Stimulated activated CD8-positive, alpha-beta memory T cell treated with anti-CD3 and anti-CD28 coated beads, Interleukin-7, amount 100 ng/mL, for 1 hour (primary cell): ENCODE measurements at places on chromosomes 6 and 20.

GRCh38 chr6:111724039-111724438 lies 118.4 kb upstream of the TRAF3IP2 start:
- DNase-seq, result no peak

- no peak for DNase-seq
Measured at GRCh38 chr6:39917329-39917728, 16.9 kb downstream of the MOCS1 start.

DNA sequence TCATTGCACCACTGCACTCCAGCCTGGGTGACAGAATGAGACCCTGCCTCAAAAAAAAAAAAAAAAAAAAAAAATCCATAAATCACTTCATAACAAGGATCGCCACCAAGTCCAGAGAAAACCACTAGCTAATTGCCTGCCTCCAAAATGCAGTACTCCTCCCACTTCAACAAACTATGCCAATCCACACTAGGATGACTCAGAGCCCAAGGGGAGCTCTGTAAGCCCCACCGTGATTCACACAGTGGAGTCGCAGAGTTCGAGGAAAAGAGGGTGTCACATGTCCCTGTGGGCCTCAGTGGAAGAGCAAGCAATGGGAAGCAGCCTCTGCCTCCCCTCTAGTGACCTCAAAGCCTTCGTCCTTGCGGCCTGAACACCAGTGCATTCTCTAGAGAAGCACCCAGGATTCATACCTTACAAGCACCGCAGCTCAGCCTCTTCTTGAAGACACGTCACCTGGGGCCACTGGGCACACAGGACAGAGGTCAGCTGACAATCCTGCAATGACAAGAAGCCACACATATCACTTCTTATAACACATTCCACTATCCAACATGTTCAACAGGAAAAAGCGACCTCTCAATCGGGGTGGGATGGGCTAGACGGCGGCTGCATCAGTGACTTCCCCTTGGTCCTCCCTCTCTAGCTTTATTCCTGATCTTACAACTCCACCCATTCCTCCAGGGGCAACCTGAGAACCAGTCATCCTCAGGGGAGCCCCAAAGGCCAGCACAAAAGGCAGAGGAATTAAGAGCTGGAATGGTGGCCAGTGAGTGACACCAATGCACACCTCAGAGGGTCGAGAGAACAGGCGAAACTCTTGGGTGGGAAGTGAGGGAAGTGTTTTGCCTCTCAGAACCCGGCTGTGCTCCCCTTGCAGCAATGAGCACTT lies 8.9 kb downstream of the SNHG17 start:
- DNase-seq, result no peak

- DNase-seq, result no peak
Measured at GRCh38 chr6:129100164-129100563, 217.2 kb downstream of the LAMA2 start.

DNA sequence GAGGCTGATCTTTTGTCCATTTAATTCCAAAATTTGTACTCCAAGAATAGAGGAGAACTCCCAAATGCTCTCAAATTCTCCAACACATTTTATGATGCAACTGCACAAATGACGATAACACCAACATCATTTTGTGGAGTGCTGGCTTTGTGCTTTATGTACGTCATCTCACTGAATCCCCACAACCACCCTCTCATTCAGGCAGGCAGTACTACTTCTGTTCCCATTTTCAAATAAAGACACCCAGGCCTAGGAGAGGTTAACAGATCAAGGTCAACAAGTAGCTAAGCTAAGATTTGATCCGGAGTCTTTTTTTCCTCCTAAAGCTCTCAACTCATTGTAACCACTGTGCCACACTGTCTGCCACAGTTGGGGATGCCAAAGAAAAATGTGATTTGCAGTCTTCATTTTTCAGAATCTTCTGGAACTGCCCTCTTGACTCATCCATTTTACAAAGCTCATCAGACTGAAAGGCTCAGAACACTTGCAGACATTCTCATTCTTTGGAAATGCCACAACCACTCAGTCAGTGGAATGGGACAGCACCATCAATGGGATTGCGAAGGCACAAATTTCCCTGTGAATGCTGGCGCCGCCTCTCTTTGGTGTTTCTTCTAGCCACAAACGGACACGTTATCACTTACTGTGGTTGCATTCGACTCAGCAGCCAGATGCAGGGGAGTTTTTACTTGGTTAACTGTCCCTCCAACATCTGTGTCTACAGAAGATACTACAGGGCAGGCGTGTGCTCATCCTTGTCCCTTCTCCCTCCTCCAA lies 184.4 kb downstream of the GJA10 start:
- no peak for DNase-seq

DNA sequence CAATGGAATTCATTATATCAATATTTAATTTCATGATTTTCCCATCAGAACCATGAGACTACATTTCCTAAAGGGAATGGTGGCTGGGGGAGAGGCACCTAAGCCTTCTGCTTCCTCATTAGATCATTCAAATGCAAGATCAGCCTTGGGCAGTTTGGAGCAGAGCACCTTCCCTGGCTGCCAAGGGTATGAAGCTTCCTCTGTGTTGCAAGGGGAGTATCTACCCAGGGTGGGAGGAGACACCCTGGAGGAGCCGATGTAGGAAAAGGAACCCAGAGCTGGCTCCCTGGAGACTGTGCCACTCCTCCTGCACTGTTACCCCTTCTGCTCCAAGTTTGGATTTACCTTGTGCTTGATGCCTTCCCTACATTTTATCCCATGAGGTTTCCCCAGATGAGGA lies 299.7 kb upstream of the PRDM1 start:
- no peak for DNase-seq

DNA sequence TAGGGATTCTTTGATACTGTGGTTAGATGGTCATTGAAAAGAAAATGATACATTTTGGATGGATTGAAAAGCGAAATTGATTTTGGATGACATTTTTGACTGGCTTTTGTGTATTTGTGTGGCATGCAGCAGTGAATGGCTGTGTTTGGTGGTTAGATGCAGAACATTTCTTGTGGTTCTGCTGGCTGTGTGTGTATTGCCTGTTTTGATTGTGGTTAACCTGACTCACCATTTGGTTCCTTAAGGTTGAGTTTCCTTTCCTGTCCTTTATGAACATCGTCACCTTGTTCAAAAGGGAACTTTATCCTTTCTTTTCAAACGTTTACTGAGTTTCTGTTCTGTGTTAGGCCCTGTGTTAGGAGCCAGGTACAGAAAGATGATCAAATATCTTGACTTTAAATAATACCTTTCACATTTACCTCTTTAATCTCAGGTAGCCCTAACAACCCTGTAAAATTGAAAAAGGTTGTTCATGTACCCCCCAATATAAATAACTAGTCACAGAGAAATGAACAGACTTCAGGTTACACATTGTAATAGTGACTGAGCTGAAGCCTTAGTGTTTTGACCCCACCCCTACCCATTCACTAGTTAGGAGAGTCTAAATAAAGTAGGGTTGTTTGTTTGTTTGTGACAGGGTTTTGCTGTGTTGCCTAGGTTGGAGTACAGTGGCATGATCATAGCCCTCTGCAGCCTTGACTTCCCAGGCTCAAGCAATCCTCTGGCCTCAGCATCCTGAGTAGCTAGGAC lies 23.8 kb downstream of the ANKS1A start:
- no peak for DNase-seq

DNA sequence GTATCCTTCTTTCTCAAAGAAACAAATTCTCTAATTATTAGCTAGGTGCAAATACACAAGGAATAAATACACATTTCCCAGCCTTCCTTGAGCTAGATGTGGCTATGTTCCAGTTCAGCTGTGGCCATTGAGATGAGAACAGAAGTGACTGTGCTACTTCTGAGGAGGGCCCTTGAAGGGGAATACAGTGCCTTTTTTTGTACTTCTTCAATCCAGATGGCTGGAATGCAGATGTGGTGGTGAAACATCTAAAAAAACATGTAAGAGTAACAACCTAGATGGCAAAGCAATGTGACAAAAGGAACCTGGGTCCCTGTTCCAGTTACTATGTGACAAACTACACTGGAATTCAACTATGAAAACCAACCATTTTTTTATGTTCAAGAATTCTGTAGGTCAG lies 115.4 kb upstream of the DST start:
- DNase-seq, result no peak

- no peak for DNase-seq
Measured at GRCh38 chr6:112274774-112275173, 20.4 kb upstream of the LAMA4 start.

DNA sequence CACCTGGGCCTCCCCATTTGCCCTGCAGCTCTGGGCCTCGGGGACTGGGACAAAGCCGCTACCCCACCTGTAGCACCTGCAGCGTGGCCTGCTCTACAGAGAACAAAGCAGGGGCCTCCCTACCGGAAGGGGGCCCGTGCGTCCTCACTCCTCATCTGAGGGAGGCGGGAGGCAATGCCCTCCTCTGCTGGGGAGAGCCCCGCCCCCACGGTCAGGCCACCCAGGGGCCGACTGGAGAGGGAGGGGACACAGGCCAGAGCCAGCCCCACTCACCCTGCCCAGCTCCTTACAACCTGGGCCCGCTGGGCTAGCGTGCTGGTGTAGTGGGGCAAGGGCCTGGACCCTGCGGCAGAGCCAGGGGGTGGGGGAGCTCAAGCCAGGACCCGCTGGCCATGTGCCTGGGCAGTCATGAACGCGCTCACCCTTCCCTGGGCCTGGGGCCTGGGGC lies 8.0 kb downstream of the LAMA5 start:
- no peak for DNase-seq

DNA sequence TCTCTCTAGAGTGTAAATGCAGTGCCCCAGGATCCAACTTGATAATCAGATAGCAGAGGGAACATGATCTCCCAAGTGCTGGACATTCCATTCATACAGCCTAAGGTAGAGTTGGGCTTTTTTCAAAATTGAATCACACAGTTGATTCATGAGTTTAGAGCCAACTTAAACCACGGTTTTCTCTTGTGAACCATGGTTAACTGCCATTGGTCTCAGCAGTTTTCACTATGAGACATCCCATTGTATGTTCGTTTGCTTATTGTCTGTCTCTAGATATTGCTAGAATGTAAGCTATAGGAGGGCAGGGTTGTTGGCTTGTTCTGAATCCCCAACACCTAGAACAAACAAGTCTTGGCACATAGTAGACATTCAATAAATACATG lies 37.2 kb upstream of the TAF8 start:
- DNase-seq, result no peak

- no peak for DNase-seq
Measured at GRCh38 chr6:93196406-93196970, 222.9 kb downstream of the EPHA7 start.

- no peak for DNase-seq
Measured at GRCh38 chr6:43107344-43108062, 31.4 kb downstream of the PTK7 start.

DNA sequence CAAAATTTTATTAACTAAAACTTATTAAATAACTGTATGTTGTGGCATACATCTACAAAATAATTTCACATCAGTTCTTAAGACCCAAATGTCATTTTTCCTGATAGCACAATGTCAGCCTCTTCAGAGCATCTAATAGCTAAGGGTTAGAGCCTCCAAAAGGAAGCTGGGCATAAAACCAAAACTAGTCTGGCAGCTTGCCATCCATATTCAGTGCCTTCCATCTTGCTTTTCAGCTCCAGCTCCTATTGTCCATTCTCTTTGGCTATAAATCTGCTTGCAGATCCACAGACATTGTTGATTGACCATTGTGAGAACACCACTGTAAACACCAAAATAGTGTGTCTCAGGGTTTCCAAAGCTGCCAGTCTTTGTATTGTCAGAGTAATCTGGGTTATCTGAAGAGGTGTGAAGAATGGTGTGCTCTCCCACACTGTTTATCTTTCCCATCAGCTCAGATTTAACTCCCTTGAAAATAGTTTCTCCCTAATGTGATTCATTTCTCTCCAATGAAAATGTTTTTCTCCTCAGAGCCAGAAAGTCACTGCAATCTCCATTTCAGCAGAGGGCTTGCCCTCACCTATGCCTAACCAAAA lies 154.8 kb upstream of the KCNQ5 start:
- no peak for DNase-seq
